Epithelial cell of esophagus (primary cell): ENCODE measurements at places on chromosomes 6 and 20.

DNA sequence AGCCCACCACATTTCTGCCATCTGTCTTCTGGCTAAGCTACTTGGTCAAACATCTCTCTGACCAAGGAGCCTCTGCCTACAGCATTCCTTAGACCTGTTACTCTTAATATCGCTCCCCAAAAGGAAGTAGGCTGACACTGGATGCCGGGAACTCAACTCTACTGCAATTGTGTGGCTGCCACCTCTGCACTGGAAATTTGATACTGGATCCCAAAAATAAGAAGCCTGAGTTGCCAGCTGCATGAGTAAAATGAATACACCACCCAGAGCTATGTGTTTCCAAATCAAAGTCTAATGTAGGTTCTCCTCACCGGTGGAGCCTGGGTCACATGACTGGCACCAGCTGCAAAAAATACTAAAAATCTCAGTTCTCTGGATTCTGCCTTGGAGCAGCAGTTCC, 36.9 kb downstream of the UNC5CL start:
- no peak for DNase-seq

DNA sequence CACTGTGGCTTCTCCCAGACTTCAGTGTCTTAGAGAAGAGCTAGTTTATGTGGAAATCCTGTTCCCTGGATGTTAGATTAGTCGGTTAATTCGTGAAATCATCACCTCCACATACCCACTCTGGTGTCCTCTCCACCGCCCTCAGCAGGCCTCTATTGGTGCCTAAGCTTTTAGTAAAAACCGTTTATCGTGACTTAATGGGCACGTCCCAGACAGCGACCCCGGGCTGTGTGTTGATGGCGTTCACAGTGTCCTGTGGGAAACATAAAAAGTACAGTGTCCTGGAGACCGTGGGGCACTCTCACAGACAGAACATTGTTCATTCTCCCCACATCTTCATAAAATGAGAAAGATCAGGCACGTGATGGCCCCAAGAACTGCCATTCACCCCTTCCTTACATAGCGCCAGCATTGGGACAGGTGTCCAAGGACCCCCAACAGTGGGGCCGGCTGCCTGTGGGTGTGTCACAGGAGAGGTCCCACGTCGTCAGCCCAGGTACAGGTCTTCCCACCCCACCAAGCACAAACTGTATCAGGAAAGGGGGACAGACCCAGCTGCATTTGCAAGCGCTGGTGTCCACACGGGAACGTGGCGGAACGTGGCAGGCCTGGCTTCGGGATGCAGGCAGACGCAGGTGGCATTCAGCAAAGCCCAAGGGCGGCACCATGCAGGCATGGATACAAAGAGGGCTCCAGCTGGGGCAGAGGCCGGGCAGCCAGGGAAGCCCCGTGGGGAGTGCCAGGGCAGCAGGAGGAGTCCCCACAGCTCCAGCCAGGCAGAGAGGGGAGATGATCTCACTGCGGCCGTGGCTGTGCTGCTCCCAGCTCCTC, 237.7 kb downstream of the DLL1 start:
- no peak for DNase-seq

DNA sequence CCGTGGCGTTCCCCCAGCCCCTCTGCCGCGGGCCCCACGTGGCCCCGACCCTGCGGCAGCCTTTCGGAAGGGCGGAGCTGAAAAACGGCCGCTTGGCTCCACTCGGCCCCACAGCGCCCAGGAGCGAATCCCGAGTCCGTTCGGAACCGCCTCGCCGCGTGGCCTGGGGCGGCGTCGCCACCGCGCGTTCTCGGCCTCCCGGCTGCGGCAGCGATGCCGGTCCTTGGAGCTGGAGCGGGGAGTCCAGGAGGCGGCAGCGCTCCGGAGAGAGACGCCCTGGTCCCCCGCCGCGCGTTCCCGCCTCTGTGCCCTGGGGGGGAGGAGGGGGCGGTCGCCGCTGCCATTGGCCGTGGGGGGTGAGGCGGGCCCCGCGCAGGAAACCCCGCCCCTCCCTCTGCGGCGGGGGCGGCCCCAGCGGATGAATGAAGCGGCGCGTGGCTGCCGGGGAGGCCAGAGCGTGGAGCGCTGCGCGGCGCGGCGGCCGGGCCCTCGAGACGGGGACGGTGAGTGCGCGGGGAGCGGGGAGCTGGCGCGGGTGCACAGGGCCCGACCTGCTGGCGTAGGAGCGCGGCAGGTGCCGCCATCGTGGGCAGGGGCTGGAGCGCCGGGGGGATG, at the start of gene SLCO4A1:
TSS of gene SLCO4A1 (plus strand) at position 453 of the 615 bp plus-strand sequence. CDS start 13,952 bp downstream, outside the sequence.
- DNase-seq: peak; percentile 45

DNA sequence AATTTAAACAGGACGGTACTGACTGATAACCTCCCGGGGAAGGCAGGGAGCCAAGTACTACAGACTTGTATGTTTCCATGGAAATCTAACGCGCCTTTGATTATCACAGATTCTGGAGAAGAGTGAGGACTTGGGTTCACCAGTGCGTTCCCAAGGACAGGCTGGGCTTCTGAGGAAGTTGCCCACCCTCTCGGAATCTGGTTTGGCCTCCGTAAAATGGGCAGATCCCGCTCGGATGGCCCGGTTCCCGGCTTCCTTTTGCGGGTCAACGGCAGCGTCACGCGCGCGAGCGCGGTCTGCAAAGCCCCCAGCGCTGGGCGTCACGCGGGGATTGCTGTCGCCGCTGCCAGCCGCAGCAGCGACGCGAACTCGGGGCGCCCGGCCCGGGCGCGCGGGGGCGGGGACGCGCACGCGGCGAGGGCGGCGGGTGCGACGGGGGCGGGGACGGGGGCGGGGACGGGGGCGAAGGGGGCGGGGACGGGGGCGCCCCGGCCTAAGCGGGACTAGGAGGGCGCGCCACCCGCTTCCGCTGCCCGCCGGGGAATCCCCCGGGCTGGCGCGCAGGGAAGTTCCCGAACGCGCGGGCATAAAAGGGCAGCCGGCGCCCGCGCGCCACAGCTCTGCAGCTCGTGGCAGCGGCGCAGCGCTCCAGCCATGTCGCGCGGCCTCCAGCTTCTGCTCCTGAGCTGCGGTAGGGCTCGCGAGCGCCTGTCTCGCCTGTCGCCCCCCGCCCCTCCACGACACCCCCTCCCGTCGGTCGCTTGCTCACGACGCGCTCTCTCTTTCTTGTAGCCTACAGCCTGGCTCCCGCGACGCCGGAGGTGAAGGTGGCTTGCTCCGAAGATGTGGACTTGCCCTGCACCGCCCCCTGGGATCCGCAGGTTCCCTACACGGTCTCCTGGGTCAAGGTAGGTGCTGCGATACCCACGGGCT, at the start of gene CD83:
TSS of gene CD83 (plus strand) at position 615 of the 933 bp plus-strand sequence. CDS start at position 655, 40 bp downstream.
- DNase-seq: peak; percentile 67

DNA sequence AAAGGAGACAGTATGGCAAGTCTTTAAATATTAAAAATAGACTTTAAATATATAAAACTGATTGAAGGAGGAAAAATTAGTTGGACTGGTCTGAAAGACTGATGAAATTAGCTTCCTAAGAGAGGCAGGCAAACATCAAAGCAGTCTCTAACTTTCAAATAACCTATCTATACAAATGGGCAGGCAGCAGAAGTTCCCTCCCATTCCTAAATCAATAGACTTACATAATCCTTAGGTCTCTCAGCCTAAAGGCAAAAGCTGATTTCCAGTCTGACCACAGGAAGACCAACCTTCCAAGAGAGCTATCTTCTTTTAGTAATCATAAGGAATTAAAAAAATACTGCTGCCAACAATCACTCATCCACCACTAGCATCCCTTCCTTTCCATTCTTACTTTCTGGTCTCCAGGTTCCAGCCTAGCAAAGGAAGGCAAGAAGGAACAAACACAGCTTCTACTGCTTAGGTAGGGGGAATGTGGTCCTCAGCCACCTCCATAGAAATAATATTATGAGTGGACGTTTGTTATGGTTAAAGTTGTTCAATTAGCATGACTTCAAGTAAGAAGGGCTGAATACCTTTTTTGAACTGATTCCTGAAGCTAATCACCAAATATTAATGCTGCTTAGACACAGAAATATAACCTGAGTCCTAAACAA, 44.1 kb downstream of the SESN1 start:
- DNase-seq: peak; percentile 20

GRCh38 chr6:89375427-89376267, 23.1 kb upstream of the UBE2J1 start:
- peak; percentile 78 for DNase-seq

- no peak for DNase-seq
Measured at GRCh38 chr6:150150458-150150820, 7.6 kb downstream of the PPP1R14C start.

DNA sequence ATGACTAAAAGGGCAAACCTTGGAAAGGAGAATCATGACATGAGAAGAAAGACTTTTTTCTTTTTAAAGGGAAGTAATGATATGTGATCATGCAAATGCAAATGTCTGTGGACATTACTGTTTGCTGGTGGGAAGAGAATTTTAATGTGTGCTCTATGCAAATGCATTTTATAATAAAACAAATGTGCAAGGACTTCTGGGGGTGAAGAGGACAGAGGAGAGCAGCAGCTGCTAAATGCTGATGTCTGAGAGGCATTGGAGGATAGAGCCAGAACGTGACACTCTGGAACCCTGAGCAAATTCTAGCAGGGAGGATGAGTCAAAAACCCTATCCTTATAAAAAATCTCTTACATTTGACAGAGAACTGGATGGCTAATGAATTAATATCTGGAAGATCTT, 69.1 kb upstream of the BEND3 start:
- no peak for DNase-seq

- no peak for DNase-seq
Measured at GRCh38 chr6:105921781-105922180, 164.4 kb upstream of the PRDM1 start.

DNA sequence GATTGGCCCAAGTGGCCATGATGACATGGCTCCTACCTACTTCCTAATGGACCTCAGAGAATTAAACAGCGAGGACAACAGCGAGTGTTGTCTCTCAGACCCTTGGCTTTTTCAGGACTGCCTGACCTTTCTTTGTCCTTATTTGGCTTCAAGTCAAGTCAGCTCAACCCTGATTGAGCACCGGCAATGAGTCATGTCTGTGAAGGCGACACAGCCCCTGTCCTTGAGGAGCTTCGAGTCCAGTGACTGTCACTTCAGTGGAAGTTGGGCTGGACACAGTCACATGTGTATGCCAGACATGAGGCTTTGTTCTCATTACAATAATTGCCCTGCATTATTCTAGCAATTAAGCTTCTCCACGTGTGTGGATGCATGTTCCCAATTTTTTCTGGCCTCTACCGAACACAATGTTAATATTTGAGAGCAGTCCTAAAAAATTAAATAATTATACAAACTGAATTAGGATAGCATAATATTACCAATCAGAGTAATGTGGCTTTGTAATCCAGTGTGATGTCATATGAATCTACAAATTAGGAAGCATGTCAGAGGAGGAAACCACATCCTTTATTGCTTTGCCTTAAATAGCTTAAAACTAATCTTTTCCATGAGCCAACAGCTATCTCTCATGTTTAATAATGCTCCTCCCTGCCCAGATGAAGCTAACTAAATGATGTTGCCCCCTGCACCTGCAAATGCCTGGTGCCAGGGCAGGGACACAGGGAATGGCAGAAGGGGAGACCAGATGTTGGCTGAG, 178.6 kb downstream of the CDH26 start:
- DNase-seq: no peak

- DNase-seq: no peak
Measured at GRCh38 chr6:16933961-16934360, 167.9 kb upstream of the STMND1 start.

DNA sequence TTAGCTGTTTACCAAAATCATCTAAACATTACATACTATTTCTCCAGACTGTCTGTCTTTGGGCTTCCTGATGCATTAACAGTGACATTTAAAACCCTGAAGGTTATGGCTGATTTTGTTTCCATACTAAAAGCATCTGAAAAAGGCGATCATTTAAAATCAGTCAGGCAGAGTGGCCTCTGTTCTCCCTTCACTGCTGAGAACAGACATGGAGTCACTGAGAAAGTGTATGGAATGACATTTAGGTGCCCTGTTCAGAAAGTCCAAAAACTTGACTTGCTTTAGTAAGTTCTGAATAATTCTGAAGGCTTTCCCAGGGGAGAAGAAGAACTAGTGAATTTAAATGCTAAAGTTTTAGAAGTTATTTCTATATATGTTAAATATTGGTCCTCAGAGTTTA, 83.0 kb downstream of the MAP7 start:
- DNase-seq: no peak

- DNase-seq: no peak
Measured at GRCh38 chr6:117601811-117602150, 530 bp downstream of the GOPC start.

DNA sequence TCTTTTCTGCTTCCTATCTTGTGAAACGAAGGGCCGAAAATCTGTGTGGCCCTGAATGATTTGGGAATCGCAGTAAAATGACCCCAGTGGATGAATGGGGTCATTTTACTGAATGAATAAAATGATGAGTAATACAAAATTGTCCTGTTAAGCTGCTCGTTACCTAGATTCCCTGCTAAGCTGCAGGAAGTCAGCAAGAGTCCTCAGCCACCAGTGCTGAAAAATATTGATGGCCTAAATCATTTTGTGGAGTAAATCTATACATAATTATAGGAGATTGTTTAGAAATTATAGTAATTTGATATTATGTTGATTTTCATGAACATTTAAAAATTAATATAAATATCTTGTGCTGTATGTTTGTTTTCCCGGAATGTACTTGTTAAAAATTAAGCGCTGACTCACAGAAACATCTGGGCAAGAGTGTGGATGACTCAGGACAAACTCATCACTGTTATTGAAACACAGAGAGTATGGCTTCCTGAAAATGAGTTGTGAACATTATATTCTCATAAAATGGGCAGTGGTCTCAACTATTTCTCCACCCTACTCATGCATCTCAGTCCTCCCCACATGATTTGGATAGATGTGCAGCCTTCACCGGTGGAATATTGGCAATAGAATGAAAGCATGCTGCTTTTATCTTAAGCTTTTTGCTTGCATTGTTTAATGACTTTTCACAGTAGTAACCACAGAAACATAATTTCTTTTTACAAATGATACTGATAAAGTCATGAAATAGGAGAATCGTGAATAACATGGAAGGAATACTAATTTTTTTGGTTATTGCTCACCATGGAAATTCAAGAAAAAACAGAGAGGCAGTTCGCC, 36.2 kb upstream of the RGS17 start:
- DNase-seq: peak; percentile 82

DNA sequence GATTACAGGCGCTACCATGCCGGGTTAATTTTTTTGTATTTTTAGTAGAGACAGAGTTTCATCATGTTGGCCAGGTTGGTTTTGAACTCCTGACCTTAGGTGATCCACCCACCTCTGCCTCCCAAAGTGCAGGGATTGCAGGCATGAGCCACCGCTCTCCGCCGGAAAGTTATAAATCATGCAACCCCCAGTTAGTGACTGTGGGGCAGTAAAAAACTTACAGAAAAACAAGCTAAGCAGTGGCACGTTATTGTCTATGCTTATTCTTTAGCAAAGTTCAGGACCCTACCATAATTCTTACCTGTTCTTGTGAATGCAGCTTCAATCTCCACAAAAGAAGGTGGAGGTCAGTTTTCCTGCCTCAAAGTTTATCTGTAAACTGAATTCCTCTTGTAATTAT, 47.5 kb upstream of the BTN3A2 start:
- no peak for DNase-seq

GRCh38 chr6:40668203-40668602, 81.0 kb upstream of the LRFN2 start:
- no peak for DNase-seq
